ENCODE measurements at places on chromosomes 4 and X. TPM values are rescaled to one million over a fixed set of nuclear protein-coding genes. Genes with fewer than 3 reads are reported as not detected.
A peak's percentile ranks its signal among the peaks of the same experiment; 100 is the strongest.

GRCh38 chr4:42636645-42636949 lies 20.3 kb downstream of the ATP8A1 start:
- no peak for DNase-seq

The SERPINA7 gene
- total RNA-seq, result not detected

The SASH3 gene
- total RNA-seq, result not detected

- DNase-seq, result no peak
Observed at GRCh38 chr4:1784395-1784788, 8.7 kb upstream of the FGFR3 start.

- DNase-seq, result no peak
Observed at GRCh38 chr4:93313197-93313596, 515.4 kb upstream of the ATOH1 start.

DNA sequence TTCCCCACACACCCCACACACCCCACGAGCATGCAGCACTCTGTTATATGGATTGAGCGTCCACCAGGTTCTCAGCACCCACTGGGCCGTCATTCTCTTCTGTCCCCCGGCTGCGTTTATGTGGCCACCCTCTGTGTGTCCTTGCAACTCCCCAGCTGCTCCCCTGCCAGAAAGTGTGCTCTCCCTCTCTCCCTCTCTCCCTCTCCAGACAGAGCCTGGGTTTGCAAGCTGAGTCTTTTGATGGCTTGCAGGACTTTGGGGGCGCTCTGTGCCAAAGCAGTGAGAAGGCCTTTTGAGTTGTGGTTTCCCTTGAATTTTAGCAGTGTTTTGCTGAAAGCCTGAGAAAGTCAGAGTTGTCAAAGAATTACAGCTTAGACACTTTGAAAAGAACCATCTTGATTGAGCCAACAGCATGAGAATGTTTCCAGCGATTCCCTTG lies 173.5 kb downstream of the DCLK2 start:
- no peak for DNase-seq

DNA sequence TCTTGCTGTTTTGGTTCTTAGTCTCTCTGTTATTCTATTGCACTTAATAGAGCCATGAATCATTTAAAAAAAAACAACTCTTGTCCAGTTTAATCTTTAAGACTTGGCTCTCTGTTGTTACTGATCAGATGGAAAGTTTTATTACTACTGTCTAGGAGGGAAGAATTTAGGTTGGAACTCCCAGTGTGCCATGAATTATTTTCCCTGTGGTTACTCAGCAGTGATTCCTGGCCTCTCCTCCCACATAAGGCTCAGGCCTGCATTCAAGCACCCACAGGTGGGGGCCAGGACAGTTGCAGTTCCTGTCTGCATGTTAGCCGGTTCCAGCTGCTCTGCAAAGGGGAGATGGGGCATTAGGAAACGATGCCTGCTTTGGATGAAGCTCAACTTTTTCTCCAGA lies 29.8 kb upstream of the ESX1 start:
- DNase-seq, result peak; percentile 41

DNA sequence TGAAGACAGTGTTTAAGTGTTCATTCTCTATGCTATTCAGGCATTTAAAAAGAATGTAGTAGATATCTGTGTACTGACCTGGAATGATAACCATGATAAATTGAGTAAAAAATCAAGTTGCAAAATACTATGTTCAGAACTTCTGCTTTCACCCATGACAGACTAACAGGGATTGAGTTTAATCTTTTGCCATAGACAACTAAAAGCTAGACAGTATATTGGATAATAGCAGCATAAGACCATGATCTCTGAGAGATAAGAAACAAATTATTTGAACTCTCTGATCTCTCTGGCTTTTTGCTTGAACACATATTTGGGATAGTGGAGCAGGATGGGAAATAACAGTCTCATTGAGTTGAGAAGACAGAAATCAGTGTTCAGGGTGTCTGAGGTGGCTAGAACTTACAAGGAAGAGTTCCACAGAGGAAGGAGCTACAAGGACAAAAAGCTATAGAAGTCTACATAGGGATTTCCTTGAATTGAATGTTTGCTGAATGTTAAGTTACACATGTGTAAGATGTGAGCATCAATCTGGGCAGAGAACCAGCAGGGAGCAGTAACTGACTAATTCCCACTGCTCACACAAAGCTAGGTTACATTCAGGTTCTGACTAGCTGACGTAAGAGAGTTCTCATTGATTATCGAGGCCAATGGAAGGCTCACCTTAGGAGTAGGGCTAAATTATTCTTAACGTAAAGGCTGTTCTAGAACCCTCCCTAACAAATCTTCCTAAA lies 60.4 kb downstream of the SLC30A9 start:
- no peak for DNase-seq

GRCh38 chrX:118566359-118566758 lies 70.7 kb downstream of the DOCK11 start:
- no peak for DNase-seq

- DNase-seq, result no peak
Observed at GRCh38 chr4:48687313-48688051, 92.6 kb downstream of the FRYL start.

DNA sequence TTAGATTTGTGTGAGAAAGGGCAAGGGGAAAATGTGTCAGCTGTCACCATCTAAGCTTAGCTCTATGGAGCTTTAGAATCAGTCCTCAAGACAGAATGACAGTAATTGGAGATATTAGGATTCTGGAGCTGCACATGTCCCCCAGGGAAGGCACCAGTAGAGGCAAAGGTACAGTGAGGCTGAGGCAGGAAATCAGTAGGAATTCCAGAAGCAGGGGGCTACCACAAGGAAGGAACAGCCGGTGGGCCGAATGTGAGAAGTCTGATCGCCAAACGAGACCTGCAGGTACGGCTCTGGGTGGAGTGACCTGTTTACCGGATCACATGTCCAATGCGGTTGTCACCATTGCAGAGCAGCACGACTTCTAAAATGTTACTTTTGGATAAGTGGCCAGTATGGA lies 52.6 kb downstream of the RNF150 start:
- no peak for DNase-seq

GRCh38 chrX:48904626-48905025 lies 6.8 kb downstream of the SLC35A2 start:
- DNase-seq, result no peak

DNA sequence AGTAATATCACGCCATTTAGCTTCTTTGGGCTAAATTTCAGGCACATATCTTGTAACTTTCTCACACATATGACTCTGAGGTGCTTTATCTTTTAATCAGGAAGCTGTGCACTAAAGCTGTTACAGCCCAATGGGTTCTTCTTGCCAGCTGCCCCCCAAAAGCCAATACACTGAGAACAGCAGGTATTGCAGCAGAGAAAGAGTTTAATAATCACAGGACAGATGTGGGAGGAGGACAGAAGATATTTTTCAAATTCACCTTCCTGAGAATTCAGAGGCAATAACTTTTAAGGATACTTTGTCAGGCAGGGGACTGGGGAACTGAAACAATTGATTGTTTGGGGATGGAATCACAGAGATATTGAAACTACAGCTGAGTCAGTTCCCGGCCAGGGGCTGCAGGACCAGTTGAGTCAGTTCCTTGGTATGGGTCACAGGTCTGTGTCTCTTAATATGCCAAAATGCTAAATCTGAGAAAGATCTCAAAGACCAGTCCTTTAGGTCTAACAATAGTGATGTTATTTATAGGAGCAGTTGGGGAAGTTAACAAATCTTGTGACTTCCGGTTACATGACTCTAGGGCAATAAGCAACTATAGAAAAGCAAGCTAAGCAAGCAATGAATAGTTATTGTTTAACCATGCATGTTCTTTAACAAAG lies 28.1 kb downstream of the DDIT4L start:
- no peak for DNase-seq

GRCh38 chr4:54658252-54659093 lies 716 bp downstream of the KIT start:
- peak; percentile 35 for DNase-seq

The SMR3B gene
- total RNA-seq, result not detected

The NDP gene
- total RNA-seq, result 1.1 TPM

- DNase-seq, result no peak
Observed at GRCh38 chrX:17237146-17237545, 137.9 kb upstream of the NHS start.

- no peak for DNase-seq
Observed at GRCh38 chr4:6594826-6595355, 19.9 kb downstream of the MAN2B2 start.

DNA sequence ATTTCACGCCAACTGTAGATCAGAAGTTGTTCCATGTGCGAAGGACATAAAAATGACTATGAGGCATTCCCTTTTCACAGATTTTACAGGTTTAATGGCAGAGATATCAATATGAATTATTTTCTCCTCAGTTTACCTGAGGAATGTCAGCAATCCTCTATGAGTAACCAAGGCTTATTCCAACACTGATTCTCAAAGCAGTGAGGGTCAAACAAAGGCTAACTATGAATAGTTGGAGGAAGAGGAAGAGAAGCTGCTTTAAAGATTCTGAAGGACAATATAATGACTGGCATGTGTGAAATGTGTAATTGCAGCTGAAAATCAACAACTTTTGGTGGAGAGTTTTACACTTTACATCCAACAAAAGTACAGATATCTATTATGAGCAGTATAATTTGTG lies 29.1 kb downstream of the NAF1 start:
- no peak for DNase-seq

DNA sequence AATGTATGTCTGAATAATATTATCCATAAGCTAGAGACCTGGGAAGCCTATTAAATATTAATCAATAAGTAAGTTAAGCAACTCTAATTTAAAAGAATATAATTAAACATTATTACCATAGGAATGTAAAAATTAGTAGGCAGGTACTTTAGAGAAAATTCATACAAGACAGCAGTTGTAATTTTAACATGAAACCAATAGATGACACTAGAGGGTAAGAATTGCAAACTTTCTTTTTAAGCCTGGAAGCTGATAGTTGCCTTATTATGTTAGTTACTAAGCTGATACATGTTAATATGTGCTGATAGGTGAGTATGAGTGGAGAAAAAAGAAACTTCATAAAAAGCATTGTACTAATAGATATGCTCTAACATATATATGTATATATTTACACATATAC lies 1157.4 kb downstream of the FAM133A start:
- no peak for DNase-seq

- no peak for DNase-seq
Observed at GRCh38 chrX:6460893-6461490, 73.9 kb downstream of the VCX3A start.

DNA sequence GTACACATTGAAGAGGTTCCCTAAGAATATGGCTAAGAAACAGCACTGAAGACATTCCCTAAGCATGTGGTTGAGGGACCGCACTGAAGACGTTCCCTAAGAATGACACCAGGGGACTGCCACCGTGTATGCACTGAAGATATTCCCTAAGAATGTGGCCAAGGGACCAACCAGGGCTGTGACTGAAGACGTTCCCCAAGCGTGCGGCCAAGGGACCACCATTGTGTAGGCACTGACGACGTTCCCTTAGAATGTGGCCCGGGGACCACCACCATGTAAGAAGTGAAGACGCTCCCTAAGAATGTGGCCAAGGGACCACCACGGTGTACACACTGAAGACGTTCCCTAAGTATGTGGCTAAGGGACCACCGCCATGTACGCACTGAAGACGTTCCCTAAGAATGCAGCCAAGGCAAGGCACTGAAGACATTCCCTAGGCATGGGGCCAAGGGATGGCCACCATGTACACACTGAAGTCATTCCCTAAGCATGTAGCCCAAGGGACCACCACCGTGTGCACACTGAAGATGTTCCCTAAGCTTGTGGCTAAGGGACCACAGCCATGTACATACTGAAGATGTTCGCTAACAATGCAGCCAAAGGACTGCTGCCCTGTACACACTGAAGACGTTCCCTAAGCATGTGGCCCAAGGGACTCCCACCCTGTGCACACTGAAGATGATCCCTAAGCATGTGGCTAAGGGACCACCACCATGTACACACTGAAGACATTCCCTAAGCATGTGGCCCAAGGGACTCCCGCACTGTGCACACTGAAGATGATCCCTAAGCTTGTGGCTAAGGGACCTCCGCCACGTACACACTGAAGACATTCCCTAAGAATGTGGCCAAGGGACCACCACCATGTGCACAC lies 22.0 kb downstream of the DHRSX start:
- DNase-seq, result no peak

DNA sequence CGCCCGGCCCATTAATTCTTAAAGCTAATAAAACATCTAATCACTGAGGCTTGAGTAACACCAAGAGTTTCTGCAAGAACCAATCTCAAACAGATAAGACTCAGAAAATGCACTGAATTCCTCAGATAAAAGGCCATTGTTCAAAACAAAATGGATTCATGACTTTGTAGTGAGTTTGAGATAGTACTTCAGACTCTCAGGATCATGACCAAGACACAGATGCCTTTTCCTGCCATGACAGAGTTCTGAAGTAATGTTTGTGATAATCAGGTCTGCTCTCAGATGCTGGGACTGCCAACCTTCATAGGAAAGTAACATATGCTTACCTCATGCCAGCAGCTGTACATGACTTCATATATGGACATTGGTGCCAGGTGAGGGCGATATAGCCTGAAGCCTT lies 54.6 kb downstream of the NIPAL1 start:
- DNase-seq, result no peak

GRCh38 chrX:27968878-27969277 lies 12.4 kb downstream of the DCAF8L1 start:
- no peak for DNase-seq

DNA sequence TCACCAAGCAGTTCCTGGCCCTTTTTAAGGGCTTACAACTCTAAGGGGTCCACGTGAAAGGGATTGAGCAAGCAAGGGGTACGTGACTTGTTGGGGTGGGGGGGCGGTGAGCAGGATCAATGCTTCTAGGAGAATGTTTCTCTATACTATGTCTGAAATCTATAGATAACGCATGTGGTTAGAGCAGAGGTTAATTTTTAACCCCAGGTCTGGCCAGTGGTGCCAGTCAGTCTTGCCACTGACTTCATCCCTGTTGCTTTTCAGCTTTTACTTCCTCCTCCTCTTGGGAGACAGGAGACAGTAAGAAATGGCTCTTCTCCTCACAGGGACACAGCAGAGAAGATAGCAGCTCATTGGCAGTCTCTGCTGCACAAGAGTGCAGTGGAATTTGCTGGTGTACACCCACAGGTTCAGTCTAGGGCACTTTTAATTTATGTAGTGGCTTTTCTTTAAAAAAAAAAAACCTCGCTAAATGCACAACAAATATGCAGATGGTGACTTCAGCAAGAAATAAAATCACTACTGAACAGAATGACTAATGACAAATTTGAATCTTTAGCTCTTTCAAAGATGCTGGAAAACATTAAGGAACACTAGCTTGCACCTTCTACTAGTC lies 190.5 kb downstream of the CCNG2 start:
- no peak for DNase-seq

DNA sequence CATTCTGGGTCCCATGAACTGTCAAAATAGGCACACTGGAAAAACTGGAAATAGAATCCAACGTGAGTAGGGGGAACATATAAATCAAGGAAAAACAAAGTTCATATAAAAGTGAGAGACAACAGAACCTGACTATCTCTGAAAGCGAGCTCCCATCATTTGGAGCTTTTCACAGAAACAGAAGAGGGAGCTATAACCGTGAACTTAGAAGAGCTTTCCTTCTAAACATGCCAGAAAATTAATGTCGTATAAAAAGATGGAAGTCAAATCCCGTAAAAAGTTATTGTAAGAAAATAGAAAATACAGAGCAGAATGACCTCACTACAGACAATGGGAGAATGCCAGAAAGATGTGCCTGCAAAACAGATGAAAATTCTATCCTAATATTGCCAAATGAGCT lies 23.9 kb upstream of the HSD17B10 start:
- peak; percentile 34 for DNase-seq

- peak; percentile 9 for DNase-seq
Observed at GRCh38 chr4:41475402-41475801, 62.6 kb upstream of the LIMCH1 start.

Data from LHCN-M2 (cell line).